Activated gamma-delta T cell treated with anti-CD3 and anti-CD28 coated beads, Interleukin-2, amount 50 U/mL, for 16 hours (primary cell): ENCODE measurements at places on chromosomes 1 and 21.

DNA sequence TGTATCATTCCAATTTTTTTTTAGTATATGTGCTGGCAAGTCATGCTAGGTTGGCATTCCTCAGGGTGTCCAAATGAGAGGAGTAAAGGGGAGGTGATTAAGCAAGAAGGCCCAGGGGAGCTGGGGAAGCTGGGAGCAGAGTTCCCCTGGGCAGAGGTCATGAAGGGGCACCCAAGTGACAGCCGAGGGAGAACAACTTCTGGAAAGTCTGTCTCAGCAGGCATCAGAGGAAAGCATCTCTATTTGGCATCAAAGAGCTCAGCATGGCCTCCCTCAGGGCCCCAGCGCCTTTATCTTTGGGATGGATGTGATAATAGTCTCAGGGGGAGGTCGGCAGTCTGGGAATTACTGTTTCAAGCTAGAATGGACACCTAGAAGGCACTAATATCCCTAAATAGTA lies 5.0 kb upstream of the ENO1 start:
- DNase-seq: no peak

- no peak for DNase-seq
Observed at GRCh38 chr1:152968248-152968647, 2.2 kb upstream of the SPRR4 start.

- no peak for DNase-seq
Observed at GRCh38 chr1:30420519-30421050, 302.8 kb downstream of the MATN1 start.

GRCh38 chr1:208029381-208030287 lies 118.7 kb upstream of the CD34 start:
- DNase-seq: no peak

DNA sequence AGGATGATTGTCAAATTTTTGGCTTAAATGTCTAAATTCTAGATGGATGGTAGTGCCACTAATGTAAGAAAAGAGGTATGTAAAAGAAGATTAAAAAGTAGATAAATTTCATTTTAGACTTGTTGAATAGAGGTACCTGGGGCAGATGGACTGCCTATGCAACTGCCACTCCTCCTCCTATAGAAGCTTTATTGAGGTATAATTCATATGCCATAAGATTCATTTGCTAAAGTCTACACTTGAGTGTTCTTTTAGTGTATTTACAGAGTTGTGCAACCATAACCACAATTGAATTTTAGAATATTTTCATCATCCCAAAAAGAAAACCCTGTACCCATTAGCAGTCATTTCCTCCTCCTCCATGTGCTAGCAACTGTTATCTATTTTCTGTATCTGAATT lies 70.6 kb downstream of the FNBP1L start:
- no peak for DNase-seq

GRCh38 chr1:17162941-17163340 lies 42.0 kb upstream of the PADI1 start:
- DNase-seq: no peak

- DNase-seq: no peak
Observed at GRCh38 chr1:67682659-67683197, 2.3 kb upstream of the GADD45A start.

DNA sequence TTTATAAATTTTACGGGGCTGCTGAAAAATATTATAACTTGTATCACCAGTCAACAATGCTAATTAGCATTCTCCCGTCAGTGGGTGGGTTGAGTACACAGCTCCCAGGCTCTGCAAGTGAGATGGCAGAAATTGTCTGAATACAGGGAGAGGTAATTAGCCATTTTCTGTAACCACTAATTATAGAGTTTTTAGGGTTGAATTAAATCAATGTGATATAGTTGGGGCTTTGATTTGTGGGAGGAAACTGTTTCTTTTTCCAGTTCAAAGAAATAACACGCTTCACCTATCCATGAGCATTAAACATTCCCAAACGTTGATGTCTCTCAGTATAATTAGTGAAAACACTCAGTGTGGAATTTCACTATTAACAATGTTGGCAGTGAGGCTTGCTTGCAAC lies 1.5 kb downstream of the VANGL1 start:
- no peak for DNase-seq

DNA sequence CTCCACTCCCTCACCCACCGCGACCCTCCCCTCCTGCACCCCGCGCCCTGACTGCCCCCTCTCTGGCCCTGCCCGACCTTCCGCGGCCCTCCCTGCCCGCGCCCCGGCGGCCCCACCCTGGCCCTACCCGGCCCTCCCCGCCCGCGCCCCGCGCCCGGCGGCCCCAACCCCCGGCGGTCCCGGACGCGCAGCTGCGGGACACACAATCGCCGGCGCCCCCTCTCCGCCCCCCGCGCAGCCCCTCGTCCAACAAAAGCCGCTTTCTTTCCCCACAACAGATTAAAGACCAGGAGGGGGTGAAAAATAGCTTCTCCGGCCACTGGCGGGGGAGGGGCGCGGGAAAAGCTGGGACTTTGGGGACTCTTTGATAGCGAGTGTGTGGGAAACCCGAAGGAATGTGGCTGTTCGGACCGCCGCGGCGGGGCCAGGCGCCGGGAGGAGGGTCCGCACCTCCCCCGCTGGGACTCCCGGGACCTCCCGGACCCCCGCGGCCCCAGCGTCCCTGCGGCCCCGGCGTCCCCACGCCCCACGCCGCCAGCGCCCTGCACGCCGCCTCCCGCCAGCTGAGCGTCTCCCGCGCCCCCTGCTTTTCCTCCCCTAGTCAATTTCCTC lies 8.8 kb upstream of the ID3 start:
- no peak for DNase-seq

DNA sequence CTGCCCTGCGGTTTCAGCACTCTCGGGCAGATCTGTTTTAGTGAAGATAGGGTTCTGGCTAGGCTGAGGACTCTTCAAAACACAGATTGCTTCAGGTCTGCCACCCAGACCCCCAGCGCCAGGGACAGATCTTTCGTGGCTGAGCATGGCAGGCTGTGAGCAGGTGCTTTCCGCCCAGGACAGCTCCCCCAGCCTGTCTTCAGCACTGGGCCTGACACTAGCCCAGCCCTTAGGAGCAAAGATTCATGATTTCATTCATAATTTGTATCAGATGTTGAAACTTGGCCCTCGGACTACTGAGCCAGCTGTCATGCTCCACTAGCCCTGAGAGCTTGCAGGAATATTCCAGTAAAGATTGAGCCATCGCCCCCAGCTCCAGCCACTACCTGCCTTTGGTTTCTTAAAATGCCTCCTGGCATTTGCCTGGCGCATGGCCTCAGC lies 5.9 kb downstream of the ADPRS start:
- no peak for DNase-seq

DNA sequence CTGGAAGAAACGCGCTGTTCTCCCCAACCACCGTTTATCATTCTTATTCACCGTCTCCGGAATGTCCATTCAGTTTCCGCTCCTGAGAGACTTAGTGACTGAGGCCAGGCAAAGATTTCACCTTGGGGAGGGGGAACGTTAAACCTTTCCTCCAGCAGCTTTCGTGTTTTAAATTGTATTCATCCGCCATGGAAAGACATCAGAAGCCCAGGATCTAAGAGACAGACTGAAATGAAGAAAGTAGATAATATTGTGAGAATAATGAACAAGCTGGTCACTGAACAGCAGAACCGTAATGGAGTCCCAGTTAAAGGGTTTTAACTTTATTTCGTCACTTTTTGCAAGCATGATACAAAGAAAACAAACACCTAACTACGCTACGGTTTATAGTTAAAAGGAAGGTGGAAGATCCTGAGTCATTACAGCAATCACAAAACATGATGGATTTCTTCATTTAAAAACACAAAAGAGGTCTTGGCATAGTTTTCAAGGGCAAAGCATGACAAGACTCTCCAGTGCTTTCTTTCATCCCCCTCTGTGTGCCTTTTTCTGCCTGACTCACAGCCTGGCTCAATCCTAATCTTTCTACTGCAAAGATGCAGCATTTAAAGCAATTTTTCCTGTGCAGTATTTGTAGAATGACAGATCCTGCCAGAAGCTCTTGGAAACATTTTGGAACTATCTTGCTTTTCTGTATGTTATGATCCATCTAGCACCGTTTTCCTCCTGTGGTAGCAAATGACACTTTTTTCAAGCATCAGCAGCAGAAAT lies 722 bp upstream of the SLC19A2 start:
- no peak for DNase-seq

GRCh38 chr21:15730484-15731242 lies 881 bp downstream of the USP25 start:
- no peak for DNase-seq

GRCh38 chr1:1763657-1764621 lies 14.3 kb downstream of the NADK start:
- no peak for DNase-seq

- no peak for DNase-seq
Observed at GRCh38 chr1:234541286-234541975, 62.5 kb upstream of the TARBP1 start.

DNA sequence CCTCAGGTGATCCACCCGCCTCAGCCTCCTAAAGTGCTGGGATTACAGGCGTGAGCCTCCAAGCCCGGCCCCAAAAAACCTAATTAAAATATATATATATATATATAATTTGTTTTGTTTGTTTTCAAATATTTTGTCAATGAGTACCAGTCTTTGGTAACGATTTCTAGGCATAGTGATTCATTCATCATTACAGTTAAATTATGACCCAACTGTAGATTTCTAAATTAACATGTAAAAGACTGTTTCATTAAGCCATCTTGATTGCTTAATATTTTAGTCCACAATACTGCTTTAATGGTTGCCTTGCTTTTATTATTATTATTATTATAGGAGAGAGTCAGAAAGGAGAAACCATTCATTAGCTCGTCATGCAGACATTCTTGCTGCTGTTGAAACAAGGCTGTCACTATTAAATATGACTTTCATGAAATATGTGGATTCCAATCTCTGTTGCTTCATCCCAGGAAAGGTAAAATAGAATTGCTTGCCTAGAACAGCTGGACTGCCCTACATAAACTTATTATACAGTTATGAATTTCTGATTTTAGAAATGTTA lies 19.9 kb downstream of the FBXO28 start:
- DNase-seq: no peak

DNA sequence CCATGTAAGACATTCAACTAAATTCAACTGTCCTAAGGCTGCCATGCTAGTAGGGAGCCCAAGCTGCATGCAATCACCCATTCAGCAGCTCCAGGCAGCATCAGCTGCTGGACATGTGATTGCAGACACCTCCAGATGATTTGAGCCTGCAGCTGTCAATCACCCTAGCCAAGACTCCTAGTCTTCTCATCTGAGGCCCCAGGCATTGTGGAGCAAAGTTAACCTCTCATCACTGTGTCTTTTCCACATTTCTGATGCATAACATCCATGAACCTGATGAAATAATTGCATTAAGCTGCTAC lies 5.6 kb upstream of the CDC42BPA start:
- no peak for DNase-seq

GRCh38 chr1:195569934-195570333 lies 1038.3 kb downstream of the KCNT2 start:
- DNase-seq: no peak

DNA sequence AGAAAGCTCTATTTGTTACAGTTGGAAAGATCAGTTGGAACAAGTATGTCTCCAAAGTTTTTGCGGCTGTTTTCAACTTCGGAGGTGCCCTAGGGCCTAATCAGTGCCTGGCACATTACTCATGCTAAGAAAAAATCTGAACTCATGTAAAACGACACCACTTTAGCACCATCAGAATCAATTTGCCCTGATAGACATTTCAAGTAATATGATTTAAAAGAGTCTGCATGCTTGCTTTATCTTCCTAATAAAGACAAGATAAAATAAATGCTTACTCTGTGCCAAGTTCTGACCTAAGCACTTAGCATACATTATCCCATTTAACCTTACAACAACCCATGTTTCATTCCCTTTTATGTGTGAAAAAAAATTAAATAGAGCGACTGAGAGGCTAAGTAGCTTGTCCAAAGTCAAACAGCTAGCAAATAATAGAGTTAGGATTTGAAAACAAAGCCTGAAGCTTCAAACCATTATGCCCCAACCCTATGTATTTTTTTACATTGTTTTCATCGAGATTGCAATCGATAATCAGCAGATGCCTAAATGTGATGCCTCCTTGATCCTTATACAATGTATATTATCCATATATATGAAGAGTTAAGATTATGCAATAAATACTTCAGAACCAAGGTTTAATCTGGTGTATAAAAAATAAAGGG lies 91.3 kb downstream of the DENND1B start:
- DNase-seq: no peak

- no peak for DNase-seq
Observed at GRCh38 chr1:201215531-201216357, 25.1 kb downstream of the IGFN1 start.

DNA sequence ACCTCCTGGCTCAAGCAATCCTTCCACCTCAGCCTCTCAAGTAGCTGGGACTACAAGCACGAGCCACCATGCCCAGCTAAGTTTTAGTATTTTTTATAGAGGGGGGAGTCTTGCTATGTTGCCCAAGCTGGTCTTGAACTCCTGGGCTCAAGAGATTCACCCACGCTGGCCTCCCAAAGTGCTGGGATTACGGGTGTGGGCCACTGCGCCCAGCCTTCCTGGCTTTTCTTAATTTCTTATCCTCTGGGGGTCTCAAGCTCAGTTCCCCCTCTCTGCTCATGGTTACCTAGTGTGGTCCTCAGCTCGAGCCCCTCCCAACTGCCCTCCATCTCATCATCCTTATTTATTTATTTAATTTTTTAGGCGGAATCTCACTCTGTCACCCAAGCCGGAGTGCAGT lies 2.9 kb upstream of the RPL22 start:
- DNase-seq: no peak

- no peak for DNase-seq
Observed at GRCh38 chr1:178134061-178134460, 40.2 kb downstream of the RASAL2 start.

- no peak for DNase-seq
Observed at GRCh38 chr1:202266061-202266765, 72.6 kb downstream of the LGR6 start.

DNA sequence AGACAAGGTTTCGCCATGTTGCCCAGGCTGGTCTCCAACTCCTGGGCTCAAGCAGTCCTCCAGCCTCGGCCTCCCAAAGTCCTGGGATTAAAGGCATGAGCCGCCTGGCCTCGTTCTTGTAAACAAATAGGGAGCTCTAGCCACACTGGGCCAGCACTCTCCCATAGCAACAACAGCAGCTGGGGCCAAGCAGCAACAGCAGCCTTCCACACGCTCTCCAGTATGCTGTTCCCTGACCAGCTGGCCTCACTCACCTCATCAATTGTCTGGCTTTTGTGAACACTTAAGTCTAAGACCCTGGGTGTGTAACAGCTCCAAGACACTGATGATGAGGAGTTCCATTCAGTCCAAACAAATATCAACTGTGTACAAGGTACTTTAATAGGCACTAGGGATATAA lies 16.9 kb upstream of the GLIS1 start:
- DNase-seq: no peak
